Uterine smooth muscle cell (primary cell): ENCODE measurements at places on chromosomes 1 and 21. TPM values are rescaled to one million over a fixed set of nuclear protein-coding genes. Genes with fewer than 3 reads are reported as not detected.

Gene THRAP3
- total RNA-seq = 84.1 and 146 TPM in 2 replicates

Gene GPA33
- not detected in 2 replicates for total RNA-seq

Gene RNU1-3
- under 0.01 and 2,224 TPM in 2 replicates for total RNA-seq

Gene RSPH1
- total RNA-seq = not detected in 2 replicates

Gene PGLYRP4
- total RNA-seq = not detected in 2 replicates

Gene LRRC53
- total RNA-seq = not detected in 2 replicates

Gene KCNA3
- 1.5 and 1.6 TPM in 2 replicates for total RNA-seq

Gene GPR61
- 0.11 and 0.25 TPM in 2 replicates for total RNA-seq

Gene RAB25
- total RNA-seq = not detected in 2 replicates

Gene PCAT6
- not detected in 2 replicates for total RNA-seq

Gene STUM
- not detected in 2 replicates for total RNA-seq

Gene AQP10
- total RNA-seq = under 0.01 TPM in 1 of 2 replicates, not detected in the other
